Type B pancreatic cell (in vitro differentiated cells): ENCODE measurements at places on chromosomes 2 and 18.

GRCh38 chr2:241569831-241570281 lies 11.3 kb downstream of the BOK start:
- no peak for DNase-seq

- no peak for DNase-seq
Measured at GRCh38 chr2:230010501-230010900, 58.2 kb downstream of the SLC16A14 start.

DNA sequence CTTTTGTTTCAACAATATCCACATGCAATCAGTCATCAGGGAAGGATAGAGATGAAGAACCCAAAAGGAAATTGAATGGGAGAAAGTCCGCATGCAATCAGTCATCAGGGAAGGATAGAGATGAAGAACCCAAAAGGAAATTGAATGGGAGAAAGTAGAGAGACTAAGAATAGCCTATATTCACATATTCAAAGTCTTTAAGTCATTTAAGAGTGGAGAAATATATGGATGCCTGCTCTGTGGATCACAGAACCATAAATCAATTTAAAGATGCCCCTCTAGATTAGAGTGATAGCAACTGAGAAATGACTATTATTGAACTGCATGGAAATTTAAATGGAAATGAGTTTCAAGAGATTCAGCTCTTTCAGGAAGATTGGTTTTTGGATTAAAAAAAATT lies 90.0 kb upstream of the LPIN2 start:
- DNase-seq, result no peak

GRCh38 chr2:229174794-229175496 lies 96.1 kb downstream of the PID1 start:
- no peak for DNase-seq

DNA sequence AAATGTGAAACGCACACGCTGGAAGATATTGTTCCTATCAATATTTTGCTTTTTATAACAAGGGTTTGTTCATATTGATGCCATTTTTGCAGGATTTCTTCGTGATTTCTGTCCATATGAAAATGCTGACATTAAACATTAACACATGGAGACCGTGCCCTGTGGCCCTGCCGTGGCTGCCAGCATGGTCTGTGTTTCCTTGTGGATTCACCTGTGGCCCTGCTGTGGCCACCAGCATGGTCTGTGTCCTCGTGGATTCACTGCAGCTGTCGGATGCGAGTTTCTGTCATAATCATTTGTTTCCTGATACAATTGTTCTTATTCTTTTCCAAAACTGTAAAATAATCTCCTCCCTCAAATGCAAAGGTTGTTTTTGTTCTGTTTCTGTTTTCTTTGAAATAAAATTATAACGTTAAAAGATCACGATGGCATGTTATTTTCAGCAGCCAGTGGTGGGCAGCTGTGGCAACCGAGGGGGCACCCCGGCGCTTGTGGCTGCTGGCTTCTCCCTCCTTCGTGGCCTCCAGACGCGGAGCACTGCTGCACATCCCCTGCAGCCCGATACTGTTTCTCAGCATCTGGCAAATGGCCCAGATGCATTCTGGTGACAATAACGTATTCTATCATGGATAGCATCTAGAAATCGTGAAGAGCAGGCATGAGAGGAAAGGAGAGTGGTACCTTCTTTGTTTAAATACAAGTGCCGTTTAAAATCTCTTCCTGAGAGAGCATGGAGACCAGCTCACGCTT lies 143.5 kb downstream of the PTGR3 start:
- DNase-seq, result no peak

DNA sequence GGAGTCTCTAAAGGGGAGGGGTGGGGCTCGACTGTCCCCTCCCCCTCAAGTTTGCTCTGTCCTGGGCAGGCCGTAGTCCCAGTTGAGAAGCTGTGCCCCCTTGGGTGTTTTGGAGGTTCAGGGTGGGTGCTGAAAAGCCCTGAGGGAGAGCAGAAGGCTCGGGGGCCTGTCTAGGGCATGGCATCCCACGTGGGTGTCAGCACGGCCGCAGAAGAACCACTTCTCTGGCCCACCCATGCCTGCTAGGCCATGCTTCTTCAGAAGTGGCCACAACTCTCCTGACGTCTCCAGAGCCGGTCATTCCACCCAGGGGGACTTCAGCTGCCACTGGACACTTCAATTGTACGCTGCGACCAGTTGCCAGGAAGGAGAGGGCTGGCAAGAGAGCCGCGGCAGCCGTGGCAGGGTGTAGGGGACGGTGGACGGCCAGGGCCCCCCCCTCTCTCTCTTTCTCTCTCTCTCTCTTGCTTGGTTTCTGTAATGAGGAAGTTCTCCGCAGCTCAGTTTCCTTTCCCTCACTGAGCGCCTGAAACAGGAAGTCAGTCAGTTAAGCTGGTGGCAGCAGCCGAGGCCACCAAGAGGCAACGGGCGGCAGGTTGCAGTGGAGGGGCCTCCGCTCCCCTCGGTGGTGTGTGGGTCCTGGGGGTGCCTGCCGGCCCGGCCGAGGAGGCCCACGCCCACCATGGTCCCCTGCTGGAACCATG lies at the start of gene INPP5D:
TSS of gene INPP5D (plus strand) at position 546 of the 704 bp plus-strand sequence. CDS start at position 683, 137 bp downstream.
- no peak for DNase-seq

DNA sequence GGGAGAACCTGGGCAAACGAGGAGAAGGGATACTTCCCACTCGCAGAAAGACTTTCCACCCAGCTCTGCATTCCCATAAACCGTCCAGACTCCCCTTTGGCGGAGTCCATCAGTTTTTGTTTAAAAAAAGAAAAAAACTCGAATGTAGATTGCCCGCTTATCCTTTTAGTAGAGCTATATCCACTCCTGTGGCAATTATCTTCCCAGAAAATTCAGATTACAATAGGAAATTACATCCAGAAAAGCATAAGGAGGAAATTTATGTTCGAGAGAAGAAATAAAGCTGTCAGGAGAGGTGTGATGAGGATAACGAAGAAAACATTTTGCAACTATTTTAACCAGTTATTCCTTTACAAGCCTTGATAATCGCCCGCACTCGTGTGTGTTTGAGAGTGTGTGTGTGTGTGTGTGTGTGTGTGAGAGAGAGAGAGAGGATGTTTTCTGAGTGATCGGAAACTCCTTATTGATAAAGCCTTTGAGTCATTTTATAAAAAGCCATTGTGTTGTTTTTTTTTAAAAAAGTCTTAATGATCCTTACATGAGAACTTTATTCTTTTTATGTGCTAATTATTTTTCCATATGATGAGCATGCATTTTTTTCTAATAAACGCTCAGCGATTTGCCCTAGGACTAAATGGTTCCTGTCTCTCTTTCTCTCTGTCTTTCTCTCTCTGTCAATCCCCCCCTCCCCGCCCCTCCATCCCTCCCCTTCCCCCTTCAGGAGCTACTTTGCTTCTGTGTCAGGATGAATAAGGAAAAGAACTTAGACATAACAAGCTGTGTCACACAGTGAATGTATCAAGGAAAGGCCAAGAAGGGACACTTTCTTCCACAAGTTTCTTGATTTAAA lies 1.1 kb upstream of the PPP3R1 start:
- no peak for DNase-seq

GRCh38 chr2:220533485-220533884 lies 906.1 kb downstream of the SLC4A3 start:
- no peak for DNase-seq

GRCh38 chr2:66872081-66872985 lies 437.4 kb downstream of the MEIS1 start:
- no peak for DNase-seq

- DNase-seq, result no peak
Measured at GRCh38 chr2:179336782-179337534, 72.3 kb upstream of the SESTD1 start.

DNA sequence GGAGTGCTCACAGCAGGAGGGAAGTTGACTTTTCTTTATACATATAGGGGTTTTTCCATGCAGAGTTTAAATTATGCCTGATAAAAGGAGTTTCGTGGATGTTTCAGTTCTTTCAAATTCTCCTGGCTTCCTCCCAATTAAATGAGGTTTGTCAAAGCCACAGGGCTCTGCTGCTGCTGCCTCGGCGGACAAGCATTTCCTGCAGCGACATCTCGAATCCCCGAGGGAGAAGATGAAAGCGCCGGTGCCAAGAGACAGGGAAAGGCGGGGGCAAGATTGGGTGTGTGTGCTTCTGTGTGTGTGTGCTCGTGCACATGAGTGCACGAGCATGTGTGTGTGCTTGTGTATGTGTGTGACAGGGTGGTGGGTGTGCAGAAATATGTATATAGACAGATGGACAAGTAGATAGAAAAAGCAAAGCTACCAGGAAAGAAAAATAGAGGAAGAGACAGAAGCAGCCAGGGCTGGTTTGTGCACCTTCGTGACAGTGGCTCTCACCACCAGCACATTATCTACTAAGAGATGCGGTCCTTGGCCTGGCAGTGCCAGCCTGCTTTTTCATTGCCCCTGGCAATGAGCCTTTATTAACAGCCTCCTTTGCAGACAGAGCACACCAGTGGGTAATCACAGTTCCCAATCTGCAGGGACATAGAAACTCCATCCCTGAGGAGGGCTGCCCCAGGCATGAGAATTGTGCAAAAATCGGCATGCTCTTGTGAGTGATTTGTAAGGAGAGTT lies 76.2 kb downstream of the CDK15 start:
- no peak for DNase-seq

- no peak for DNase-seq
Measured at GRCh38 chr2:17879913-17880274, 1.4 kb downstream of the KCNS3 start.

DNA sequence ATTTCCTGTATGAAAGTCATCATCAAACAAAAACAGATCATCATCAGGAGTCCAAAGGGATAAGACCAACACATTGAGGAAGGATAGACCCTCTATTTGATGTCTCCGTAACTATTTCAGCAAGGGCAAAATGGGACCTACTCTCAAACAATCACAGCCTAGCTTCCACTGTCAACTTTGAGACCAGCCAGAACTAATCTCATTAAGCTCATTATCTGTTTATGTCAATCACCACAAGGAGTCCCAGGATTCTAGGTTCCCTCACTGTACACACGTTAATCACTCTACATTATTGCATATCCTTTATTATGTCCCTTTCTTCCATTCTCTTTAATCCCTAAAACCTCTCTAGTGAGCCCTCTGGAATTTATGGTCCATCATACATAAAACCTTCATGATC lies 370.3 kb upstream of the LINC00305 start:
- DNase-seq, result no peak

DNA sequence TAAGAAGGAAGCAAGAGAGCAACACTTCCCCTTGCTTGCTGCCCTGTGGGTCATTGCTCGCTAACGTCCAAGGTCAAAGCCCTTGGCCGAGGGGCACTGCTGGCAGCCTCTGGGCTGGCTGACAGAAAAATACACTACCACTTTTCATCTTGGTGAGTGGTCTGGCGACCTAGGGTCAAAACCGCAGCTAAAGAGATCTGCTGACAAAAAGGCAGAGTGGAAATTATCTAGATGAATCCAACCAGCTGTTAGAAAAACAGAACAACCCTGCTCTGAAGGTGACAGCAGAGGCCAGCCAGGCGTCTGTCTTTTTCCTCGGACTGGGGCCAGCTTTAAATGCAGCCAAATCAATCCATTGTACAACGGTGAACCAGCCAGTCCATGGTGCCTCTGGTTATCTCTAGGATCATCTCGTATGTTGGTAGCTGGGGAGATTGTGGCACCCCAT lies 92.6 kb downstream of the CD8B2 start:
- no peak for DNase-seq

GRCh38 chr2:3780477-3781402 lies 77.4 kb downstream of the DCDC2C start:
- DNase-seq, result no peak

- DNase-seq, result no peak
Measured at GRCh38 chr2:66729416-66730330, 294.7 kb downstream of the MEIS1 start.

DNA sequence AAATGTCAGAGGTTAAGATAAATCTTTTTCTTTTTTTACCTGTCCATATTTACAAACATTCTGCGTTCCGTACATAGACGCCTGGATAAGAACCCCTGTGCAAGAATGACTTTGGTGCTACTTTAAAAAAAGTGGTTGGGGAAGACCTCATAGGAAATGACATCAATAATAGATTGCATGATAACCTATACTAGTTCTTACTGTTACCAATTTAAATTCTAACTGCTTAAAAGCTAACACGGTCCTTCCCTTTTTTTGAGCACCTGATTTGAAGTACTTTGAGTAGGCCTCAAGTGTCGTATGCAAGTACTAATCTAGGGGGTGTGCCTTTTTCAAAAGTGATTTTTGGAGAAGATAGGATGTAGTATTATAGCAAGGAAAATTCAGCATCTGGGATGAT lies 2.1 kb downstream of the SLC39A10 start:
- no peak for DNase-seq

DNA sequence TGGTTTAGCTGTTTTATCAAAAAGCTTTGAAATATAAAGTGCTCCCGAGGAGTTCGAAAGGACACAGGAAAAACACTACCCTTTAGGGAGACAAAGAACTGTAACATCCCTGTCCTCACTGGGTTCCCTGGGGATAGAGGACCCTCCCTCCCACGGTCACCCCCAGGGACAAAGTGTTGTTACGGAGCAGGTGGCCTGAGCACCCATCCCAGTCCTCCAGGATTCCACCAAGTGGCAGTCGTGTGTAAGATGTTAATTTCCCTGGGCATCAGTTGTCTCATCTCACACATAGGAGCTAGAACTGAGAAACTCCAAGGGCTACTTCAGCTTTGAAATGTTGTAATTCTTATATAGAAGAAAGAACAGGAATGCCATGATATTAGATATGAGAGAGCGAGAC lies 137.7 kb downstream of the ALK start:
- DNase-seq, result no peak

GRCh38 chr2:138155304-138155703 lies 191.0 kb downstream of the HNMT start:
- DNase-seq, result no peak

- no peak for DNase-seq
Measured at GRCh38 chr2:126506786-126507185, 149.2 kb upstream of the GYPC start.

DNA sequence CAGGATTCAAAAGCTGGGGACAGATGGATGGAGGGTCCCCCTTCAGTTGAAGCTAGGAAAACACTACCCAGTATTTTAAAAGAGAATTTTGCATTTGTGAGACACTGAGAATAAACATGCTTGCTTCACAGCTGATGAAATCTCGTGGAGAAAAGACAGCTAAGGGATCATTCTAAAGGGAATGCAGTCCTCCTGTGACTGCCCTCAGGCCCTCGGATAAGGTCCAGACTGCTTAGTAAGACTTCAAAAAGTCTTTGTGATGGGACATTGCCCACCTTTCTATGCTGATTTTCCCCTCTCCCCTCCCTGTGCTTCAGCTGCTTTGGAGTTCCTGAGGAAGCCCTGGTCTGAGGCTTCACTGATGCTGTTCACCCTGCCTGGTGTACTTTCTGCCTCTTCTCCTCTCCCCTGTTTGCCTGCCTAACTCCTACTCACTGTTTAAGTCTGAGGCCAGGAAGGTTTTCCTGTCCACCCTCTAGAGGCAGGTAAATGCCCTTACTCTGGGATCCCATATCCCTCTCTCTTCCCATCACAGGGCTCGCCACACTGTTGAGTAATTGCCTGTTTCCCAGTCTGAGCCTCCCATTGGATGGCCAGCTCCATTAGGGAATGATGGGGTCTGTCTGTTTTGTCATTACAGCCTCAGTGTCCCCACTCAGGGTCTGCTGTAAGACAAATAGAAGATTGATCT lies 26.6 kb downstream of the POLE4 start:
- DNase-seq, result no peak
